Tibial artery (tissue), 4 donors: ENCODE measurements at places on chromosomes 16 and 17.

GRCh38 chr16:83630979-83631378, 176.8 kb upstream of the HSBP1 start:
- no peak for DNase-seq

- DNase-seq: no peak
Observed at GRCh38 chr17:75881678-75882454, 3.5 kb upstream of the TRIM47 start.

GRCh38 chr17:78329263-78330059, 30.4 kb downstream of the SOCS3 start:
- DNase-seq: no peak

- DNase-seq: no peak
Observed at GRCh38 chr17:15431196-15431595, 36.2 kb downstream of the CDRT4 start.

GRCh38 chr16:14223632-14224031, 152.5 kb downstream of the MRTFB start:
- no peak for DNase-seq

DNA sequence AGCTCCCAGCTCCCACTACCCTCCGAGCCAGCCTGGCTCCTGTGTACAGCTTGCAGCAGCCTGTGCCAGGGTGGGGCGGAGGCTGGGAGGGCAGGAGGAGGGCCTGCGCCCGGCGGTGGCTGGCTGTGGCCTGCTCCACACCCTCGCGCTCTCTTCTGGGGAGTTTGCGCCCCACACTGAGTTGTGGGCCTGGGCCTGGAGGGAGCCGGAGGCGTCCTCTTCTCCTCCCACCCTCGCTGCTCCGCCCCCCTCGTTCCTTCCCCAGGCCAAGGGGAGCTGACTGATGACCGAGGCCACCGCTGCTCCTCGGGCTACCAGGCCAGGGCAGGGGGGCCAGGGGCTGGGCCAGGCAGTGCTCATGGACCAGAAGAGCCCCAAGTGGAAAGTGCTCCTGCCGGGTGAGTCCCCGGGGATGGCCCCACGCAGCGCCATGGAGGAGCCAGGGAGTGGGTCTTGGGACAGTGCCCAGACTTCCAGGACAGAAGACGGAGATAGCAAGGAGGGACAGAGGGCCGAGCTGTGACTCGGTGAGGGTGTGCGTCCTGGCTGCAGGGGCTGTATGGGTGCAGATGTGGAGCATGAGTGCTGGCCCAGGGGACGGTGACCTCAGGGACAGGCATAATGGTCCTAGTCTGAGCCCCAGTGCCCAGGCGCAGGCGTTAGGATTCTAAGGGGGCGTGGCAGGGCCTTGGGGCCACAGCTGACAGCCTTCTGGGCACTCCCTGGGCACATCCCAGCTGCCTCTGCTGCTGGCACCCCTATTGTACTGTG, 242.1 kb upstream of the GSE1 start:
- peak; percentile 86 for DNase-seq

- no peak for DNase-seq
Observed at GRCh38 chr17:72618001-72618509, 474.4 kb downstream of the SLC39A11 start.

DNA sequence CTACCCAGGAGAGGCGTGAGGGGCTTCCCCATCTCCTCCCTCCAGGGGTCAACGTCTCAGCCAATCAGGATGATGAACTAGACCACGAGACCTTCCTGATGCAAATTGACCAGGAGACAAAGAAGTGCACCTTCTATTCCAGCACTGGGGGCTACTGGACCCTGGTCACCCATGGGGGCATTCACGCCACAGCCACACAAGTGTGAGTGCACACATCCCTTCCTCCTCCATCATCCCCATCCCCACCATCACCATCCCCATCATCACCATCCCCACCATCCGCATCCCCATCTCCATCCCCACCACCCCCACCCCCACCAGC, 6.8 kb downstream of the FSCN2 start:
- no peak for DNase-seq

- DNase-seq: no peak
Observed at GRCh38 chr17:17826342-17826713, 10.5 kb downstream of the SREBF1 start.

DNA sequence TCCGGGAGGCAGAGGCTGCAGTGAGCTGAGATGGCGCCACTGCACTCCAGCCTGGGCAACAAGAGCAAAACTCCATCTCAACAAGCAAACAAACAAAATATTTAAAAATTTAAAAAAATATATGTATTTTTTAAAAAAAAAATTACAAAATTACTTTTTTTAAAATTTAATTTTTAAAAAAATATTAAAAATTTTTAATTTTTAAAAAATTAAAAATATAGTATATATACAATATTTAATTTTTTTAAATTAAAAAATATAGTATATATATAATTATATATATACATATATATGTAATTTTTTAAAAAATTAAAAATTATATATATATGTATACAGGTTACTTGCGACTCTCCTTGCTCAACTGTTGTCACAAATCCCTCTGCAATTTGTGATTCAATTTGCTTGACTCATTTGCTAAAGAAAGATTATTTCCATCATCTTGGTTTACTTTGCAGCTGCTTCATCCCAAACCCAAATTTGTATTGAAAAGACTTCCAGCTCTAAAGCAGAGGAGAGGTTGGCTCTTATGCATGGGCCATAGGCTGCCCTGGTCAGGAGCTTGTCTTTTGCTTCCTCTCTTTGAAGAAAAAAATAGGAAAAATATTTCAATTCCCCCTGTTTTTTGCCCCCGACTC, 247.4 kb upstream of the IRX3 start:
- DNase-seq: no peak

DNA sequence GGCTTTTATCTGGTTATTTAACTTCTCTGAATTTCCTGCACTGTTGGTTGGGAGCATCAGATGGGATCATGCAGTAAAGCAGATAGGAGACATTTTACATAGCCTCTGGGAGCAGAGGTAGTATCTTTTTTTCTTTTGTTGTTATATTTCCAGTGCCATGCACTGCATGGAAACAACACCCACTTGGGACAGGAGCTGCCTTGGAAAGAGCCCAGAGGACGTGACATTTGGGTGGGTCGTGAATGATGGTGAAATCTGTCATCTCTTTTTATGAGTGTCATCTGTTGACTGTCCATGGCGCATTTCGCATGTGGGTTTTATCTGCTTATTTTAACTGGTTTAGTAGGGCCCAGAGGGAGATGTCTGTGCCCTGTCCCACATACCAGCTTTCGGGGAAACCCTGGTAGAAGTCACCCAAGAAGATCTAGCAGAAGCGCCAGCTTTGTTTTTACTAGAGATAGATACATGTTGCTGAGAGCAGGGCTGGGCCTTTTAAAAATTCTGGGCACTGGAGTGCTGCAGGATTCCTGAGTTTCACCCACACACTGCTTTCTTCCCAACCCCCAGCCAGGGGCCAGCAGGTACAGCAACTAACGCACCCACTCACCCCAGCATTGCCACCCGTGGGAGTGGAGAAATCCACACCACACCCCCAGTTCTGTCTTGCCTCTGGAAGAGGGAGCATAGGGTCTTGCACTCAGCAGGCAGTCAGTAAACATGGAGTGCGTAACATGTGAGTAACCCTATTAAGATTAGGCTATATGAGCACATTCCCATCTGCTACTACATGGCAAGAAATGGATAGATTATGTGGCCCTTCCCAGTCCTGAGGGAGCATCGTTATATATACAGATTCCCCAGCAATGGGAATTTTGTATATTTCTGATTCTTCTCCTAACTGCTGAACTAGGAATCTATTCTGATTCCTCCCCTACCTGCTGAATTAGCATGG, 8.4 kb upstream of the TERF2 start:
- DNase-seq: no peak

DNA sequence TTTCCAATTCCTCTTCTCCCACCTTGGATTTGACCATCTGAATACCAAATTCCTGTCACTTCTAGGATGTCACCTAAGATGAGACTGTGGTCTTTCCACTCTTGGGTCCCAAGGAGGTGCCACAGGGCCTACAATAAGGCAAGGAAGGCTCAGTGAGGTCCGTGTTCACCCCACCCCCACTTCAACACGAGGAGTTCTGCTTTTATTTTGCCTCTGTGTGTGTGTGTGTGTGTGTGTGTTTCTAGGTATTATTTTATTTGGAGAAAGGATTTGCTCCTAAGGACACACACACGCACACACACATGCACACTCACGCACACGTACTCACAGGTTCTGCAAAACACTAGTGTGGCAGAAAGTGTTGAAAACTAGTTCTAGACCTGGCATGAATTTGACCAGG, 24.5 kb upstream of the PHOSPHO1 start:
- DNase-seq: no peak

- no peak for DNase-seq
Observed at GRCh38 chr16:17358846-17359245, 111.9 kb downstream of the XYLT1 start.

DNA sequence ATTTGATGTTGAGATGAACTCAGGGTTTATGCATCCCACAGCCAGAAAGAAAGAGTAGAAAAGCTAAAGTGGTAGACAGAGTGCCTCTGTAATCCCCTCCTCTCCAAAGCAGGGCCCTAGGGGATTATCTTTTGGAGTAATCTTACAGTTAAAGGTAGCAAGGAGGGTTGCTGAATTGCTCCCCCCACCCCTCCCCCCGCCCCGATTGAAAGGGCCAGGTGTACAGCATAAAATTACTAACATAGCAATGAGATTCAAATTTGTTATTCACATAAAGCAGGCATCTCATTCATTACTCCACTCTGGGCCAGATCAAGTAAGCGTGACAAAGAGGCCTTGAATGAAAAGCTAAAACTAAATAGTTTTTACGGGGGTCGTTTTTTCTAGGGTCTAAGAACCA, 72.7 kb downstream of the STH start:
- DNase-seq: no peak

GRCh38 chr17:16447676-16448075, 32.3 kb downstream of the TRPV2 start:
- DNase-seq: no peak

- DNase-seq: no peak
Observed at GRCh38 chr17:43717913-43718312, 40.7 kb downstream of the SOST start.

DNA sequence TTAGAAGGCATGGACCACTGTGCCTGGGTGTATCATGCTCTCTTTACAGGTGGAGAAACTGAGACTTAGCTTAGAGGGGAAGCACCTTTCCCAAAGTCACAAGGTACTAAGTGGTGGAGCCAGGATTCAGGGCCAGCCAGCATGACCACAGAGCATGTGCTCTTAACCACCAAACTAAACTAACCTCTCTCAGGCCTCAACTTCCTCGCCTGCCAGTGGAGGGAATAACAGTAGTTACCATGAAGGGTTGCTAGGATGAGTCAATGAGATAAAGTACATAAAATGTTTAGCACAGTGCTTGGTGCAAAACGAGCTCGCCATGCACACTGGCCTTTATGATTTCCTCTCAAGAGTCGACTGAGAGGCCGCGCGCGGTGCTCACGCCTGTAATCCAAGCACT, 6.4 kb upstream of the MYO1C start:
- no peak for DNase-seq

GRCh38 chr17:17032131-17032692, 10.0 kb upstream of the MPRIP start:
- DNase-seq: peak; percentile 50

- DNase-seq: no peak
Observed at GRCh38 chr17:50339381-50339780, 6.5 kb upstream of the XYLT2 start.

- DNase-seq: no peak
Observed at GRCh38 chr17:82086941-82087906, 10.8 kb downstream of the FASN start.

DNA sequence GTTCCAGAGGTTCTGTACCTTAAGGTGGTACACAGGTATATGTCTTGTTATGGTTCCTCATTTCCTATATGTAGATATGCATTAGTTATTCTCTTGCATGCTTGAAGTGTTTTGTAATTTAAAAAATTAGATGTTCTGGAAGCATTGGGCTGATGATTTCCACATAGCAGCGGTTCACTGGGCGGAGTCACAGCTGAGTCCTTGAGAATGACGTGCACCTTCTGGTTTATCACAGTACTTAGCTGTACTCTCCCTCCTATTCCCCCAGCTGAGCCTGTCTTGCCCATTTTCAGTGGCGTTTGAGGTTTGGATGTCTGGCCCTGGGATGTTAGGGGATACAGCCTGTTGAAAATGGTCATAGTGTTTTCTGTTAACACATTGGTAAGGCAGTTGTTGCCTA, 327.1 kb downstream of the SNX29 start:
- DNase-seq: no peak

GRCh38 chr17:7894226-7894625, 5.6 kb downstream of the CHD3 start:
- no peak for DNase-seq

- DNase-seq: no peak
Observed at GRCh38 chr17:57484081-57484666, 227.9 kb downstream of the MSI2 start.

DNA sequence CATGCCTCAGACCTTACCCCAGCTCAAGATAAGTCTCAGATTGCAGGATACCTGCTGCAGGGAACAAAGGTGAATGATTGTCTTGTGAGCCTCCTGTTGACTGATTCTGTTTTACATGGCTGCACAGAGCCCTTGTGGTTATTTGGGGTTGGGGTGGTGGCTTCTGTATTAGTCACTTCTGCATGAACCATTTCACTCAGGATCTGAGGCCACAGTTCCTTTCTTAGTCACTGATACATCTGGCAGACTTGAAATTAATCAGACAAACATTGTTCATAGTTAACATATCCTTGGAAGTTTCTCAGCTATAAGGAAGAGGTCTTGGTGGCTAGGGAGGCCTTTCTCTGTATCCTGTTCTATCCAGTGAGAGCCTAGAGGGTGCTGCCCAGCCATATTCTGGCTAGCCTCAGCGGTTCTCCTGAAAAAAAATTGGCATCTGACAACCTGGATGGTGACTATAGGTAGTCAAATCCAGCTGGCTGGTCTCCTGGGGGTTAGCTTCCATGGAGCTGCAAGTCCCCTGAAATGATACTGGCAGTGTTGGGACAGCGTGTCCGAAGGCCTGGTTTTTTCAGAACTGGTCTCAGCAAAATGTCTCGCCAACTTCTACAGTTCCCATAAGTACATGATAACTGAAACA, 8.4 kb upstream of the PLK1 start:
- DNase-seq: no peak

DNA sequence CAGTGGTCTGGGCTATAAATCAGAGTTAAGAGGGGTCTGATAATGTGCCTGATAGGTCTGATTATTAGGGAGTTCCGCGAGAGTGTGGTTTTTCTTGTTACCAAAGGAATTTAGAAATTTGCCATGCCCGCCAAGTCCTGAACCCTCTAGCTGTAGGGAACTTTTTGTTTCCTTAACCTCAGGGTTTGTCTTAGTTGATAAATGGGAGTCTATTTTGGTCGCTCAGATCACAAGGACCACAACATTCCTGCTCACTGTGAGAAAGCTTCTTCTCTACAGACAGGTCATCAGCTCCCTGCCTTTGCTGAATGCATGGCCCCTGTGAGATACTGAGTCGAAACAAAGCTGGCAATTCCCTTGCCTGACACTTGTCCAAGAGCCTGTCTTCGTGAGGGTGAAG, 497.8 kb downstream of the HS3ST4 start:
- DNase-seq: no peak

DNA sequence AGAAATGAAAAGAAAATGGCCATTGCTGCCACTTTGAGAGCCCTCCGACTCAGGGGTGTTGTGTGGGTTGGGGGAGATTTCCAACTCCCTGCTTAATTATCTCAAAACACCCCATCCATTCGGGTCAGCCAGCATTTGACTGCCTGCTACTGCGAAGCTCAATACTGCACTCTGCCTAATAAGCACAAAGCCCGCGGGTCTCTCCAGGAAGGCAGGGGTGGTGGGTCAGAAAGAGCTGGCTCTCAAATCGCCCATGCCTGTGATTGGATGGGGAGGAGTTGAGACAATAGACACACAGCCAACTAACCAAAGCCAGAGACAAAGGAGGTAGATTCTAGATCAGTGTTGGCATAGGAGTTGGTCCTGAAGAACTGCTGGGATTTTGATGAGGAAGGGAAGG, 2.3 kb upstream of the XAF1 start:
- no peak for DNase-seq
